ENCODE measurements at places on chromosomes 7 and 10.
A peak's percentile ranks its signal among the peaks of the same experiment; 100 is the strongest.

- no peak for DNase-seq
Observed at GRCh38 chr10:33331379-33331694, 3.1 kb downstream of the NRP1 start.

DNA sequence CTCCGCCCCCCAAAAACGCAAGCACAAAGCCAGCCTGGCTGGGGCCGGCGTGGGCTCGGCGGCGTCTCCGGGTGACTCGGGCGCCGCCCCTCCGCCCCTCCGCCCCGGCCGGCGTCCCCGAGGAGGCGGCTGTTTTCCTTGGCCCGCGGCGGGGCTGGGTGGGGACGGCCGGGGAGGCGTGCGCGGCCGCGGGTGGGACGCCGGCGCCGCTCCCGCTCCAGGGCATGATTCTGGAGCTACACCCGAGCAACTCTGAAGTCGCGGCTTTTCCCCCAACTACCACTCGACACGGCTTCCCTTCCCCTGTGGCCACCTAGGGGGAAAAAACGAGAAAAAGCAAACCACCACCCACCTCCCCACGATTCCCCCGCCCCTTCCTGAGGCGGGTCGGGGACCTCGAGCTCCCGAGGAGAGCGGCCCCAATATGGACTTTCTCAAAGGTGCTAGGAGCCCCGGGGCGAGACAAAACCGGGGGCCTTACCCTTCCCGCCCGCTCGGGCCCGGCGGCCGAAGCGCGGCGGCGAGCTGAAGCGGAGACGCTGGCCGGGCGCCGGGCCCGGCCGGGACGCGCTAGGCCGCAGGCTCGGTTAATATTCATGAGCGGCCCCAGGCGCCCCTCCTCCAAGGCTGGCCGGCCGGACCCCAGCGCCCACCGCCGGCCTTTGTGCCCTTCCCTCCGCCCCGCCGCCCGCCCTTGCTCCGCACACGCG lies 856 bp downstream of the ARHGAP21 start:
- DNase-seq: peak; percentile 73

DNA sequence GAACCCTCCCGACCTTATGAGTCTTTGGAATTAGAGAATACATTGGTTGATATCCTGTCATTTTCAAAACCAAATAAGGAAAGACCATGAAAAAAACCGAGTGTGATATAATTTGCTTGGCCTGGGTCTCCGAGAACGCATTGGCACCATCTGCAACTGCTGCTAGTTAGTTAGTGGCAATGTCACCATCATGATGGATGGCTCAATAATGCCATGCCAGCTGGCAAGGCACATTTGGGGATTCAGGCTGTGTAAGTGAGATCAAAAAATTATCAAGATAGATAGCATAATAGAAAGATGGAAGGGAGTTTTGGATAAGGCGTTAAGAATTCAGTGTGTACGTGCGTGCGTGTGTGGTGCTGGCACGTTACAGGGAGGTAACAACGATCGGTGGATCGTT lies 134.7 kb upstream of the TCERG1L start:
- DNase-seq: no peak

GRCh38 chr7:135768064-135768463 lies 19.5 kb upstream of the FAM180A start:
- DNase-seq: no peak

GRCh38 chr7:83629117-83629880 lies 19.6 kb downstream of the SEMA3E start:
- DNase-seq: no peak

DNA sequence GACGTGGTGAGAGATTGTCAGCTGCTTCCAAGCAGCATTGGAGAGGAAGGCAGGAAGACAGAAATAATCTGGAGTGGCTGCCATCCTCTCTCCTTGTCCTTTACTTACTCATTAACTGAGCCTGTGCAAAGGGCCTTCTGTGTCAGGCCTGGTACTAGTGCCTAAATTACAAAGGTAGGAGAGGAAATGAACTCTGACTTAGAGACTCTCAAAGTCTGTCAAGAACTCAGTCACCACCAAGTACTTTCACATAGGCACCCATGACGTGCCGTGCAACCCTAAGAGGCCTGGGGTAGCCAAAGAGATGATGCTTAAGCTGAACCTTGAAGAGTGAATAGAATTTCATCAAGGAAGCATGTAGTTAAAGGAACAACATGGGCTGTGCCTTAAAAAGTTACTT lies 866.9 kb downstream of the LRMDA start:
- DNase-seq: no peak

- no peak for DNase-seq
Observed at GRCh38 chr7:49344556-49344955, 420.2 kb downstream of the CDC14C start.

- DNase-seq: no peak
Observed at GRCh38 chr7:23062452-23062851, 43.1 kb upstream of the KLHL7 start.

DNA sequence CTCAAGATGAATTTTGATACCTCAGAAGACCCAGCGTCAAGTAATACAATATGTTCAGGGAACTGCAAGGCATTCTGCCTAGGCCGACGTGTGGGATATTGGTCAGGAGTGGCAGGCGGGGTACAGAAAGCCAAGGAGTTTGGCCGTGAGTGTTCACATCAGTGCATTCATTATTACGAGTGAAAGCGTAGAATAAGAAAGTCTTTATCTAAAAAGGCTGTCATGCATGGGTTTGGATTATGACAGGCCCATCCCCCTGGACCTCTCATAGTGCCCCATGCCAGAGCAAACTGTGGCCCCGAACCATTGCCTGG lies 7.5 kb downstream of the AIMP2 start:
- DNase-seq: no peak

GRCh38 chr7:131012477-131013031 lies 278.5 kb upstream of the KLF14 start:
- no peak for DNase-seq

- DNase-seq: no peak
Observed at GRCh38 chr10:73310475-73310874, 48.2 kb downstream of the CFAP70 start.

DNA sequence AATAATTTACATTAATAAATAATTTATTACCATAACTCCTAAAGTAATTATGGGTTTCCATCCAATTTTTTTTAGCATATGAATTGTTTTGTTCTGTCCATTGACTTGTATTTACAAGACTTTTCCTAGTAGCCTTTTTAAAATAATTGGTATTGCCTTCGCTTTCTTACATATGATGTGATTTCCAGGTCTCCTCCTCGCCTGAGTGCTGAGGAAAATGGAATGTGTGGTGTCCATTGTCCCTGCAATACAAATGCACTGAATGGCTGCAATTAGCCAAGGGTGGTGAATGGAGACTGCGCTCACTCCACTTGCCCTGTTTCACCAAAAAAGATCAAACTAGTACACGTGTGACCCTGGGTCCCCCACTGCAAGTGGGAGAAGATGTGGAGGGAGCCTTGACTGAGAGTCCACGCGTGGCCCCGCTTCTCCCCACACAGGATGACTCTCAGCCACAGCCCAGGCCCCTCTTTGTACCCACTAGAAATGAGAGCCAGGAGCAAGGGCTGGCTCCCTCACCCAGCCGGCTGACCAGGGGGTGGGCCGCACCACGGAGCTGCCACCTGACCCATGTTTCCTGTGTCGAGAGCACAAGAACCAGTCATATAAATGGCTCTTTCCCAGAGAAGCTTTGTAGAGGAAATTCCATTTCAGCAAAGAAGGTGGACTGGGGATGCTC lies 52.6 kb downstream of the FAM53B start:
- no peak for DNase-seq

- no peak for DNase-seq
Observed at GRCh38 chr10:6173203-6173602, 29.5 kb upstream of the PFKFB3 start.

DNA sequence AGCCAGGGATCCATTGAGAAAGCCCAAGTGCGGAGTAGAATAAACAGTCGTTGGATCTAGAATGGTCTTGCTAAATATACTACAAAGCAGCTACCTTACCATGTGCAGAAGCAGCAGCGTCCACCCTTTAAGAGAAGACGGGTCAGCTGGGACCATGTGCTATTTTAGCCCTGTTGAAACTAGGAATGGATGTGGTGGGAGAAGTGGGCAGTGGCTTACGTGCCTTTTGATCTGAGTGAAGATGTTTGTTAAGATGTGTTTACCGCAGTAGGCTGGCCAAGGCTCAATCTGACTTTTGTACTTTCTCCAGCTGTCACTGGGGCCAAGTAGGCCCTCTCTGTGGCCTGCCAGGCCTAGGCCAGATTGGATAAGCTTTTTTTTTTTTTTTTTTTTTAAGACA lies 9.2 kb downstream of the HABP2 start:
- DNase-seq: no peak

DNA sequence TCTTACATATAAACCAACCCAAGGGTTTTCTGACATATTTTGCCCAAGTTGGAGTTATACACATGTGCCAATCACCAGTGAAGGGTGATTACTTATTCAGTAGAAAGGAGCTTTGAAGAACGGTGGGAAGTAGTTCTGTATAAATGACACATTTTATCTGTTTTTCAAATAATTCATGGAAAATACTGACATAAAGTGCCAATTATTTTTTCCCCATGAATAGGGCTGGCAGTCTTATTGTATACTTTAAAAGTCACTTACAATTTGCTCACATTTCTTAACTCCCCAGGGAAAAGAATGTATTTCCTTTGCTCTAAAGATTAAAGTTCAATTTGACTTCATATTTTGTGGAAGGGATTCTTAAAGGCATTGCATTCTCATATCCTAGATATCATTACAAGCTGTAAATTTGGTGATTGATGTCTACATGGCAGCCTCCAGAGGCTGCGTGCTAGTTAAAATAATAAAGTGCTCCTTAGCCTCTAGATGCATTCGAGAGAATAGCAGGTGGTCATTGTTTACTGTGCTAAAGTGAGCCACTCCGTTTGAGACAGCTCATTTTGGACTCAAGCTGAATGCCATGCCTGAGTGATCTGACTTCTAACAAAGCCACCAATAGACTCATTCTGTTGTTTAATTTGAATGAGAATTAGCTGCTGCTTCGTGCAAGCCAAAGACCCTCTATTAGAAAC lies 148.8 kb upstream of the NRP1 start:
- no peak for DNase-seq

DNA sequence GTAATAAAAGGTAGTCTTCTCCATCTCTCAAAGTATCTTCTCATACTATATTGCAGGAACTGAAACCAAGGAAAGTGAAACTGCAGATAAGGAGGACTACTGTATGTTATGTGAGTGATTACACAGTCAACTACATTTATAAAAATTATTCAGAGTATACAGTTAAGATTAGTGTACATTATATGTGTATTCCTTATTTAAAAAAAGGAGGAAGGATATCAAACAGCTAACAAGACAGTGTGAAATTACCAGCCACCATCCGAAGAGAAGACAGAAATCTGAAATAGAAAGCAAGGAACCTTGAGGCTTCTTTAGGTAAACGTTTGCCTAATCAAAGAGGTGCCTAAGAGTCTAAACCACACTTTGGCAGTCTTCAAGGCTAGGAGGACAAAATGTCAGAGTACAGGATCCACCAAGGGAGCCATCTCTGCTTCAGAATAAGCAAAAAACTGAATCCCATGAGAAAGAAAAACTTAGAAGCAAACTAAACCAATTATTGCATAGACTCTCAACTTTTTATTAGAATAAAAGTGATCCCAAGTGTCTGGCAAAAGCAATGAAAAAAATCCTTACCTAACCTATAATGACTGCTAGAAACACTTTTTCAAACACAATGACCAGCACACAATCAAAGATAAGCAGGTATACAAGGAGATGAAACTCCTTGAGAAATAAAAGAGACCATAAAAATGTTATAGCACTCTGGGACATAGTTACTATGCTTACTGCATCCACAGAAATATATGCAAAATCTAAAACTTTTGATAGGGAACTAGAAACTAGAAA lies 6.4 kb downstream of the USP6NL start:
- DNase-seq: no peak

- no peak for DNase-seq
Observed at GRCh38 chr10:80184291-80184690, 21.0 kb downstream of the ANXA11 start.

- no peak for DNase-seq
Observed at GRCh38 chr7:47196106-47196645, 385.7 kb downstream of the TNS3 start.

- DNase-seq: no peak
Observed at GRCh38 chr10:16231176-16231575, 205.6 kb upstream of the PTER start.

DNA sequence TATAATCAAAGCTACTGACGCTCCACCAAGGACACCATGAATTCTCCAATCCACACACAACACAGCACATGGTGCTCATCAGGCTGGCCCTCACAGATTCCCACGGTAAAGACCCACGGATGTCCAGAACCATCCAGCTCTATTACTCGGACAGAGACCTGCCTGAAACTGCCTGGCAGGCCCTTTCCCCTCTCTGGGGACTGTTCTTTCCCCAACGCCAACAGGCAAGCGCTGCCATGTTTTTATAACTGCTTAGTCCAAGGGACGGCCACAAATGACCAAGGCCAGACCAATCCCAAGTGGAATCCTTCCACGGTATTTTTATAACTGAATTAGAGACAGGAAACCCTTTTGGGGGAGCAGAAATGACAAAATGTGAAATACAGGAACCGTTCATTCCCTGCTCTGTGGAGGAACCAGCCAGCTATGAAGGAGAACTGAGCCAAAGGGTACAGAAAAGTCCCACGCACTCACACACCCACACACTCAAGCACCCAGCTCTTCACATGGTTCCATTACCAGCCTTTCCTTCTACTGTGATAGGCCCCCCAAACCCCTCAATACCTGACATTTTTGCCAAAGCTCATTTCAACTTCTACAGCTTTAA lies 4.1 kb downstream of the PIP4K2A start:
- no peak for DNase-seq

DNA sequence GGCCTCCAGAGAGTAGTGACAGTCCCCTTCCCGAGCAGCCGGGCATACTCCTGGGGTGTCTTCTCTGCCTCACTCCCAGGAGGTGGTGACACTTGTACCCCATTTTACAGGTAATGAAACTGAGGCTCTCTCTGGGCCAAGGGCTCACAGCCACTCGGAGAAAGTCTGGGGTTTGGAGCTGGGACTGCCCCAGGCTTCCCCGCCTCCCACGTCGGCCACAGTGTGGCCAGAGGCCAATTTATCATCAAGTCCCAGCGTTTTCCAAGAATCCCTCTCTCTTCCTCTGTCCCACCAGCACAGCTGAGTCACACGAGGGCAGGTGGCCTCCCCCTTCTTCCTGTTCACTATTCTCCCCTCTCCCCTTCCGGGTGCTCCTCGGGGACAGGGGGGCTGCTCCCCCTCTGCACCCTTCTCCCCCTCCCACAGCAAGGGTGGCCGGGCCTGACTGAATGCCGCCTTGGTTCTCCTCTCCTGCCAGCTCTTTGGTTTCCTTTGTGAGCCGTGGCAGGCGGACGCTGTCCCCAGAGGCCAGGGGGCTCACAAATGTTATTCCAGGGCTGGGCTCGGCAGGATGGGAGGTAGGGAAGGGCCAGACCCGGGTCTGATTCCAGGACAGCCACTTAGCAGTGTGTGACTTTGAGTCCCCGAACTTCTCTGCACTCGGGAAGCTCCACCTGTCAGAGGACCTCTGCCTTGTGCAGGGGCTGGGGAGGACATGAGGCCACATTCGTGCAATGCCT lies 17.7 kb downstream of the CLIP2 start:
- peak; percentile 42 for DNase-seq

DNA sequence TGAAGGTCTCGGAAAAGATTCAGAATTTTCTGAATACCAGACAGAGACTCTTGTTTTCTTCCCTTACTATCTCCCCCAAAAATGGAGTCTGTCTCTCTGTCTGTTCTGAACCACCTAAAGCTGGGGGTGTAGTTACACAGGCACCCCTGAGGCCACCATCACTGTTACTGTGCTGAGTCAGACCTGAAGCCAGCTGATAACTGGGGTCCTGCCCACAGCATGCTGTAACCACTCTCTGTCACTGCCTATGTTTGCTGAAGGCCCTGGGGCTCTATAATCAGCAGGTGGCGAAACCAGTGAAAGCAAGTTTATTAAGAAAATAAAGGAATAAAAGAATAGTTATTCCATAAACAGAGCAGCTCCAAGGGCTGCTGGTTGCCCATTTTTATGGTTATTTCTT lies 575.2 kb upstream of the POT1 start:
- DNase-seq: no peak
